H7 (cell line): ENCODE measurements at places on chromosomes 16 and 17. TPM values are rescaled to one million over a fixed set of nuclear protein-coding genes. Genes with fewer than 3 reads are reported as not detected.

GRCh38 chr17:72976971-72977770, 115.3 kb downstream of the SLC39A11 start:
- no peak for DNase-seq

GRCh38 chr17:39051001-39051585, 83.9 kb upstream of the FBXO47 start:
- no peak for DNase-seq

- DNase-seq, result no peak
Observed at GRCh38 chr17:64972611-64973010, 53.3 kb upstream of the LRRC37A3 start.

DNA sequence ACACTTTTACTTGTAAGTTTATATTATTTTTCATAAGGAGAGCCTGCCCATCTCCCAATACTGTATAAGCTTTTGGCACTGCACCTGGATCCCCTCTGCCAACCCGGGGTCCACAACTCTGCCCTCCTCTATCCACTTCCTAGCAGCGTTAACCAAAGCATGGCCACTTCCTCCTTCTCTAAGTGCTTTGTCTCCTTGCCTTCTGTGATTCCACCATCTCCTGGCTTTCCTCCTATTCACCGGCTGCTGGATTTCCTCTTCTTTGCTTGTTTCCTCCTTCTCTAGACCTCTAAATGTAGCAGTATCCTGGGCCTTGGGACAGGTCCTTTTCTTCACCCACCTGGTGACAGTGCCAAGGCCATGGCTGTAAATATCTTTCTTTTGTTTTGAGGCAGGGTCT, 20.0 kb upstream of the WFIKKN2 start:
- DNase-seq, result no peak

GRCh38 chr17:39081851-39082250, 69.6 kb downstream of the PLXDC1 start:
- no peak for DNase-seq

DNA sequence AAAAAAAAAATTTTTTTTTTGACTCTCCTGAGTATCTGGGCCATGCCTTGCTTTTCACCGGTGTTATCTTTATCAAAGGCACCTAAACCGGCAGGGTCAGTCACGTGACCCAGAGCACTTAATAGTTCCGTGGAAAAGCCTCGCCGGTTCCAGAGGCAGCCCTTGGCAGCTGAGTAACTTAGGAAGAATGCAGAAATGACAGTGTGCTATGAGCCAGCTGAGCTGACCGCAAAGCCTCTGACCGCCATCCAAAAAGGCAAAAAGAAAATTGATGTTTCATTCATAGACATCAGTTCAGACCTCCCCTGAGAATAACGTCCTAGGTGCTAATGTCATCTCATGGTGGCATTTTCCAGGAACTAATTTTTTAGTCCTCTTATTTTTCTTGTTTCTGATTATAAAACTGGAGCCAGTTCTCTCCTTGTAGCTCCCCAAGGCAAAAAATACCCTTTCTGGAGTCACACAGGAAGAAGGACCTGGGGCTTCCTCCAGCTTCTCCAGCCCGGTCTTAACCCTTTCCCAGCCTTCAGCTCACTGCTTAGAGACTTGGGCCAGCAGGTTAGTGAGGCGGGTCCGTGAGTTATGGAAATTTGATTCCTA, 122.6 kb downstream of the SOCS1 start:
- no peak for DNase-seq

DNA sequence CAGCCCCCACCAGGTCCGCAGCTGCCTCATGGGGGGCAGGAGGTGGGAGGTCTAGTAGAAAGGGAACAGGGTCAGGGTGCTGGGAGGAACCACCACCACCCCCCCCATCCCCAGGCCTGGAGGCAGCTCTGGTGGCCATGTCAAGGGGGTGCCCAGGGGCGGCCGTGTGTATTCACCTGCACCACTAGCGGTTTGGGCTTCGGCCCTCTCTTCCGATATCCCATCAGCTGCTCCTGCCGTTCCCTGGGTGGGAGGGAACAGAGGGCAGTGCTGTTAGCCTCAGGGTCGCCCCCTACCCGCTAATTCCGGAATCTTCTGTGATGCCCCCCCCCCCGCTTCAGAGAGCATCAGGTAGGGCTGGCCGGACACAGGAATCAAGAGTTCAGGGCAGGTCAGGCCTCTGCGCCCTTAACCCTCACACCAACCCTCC, 3.8 kb downstream of the CBX4 start:
- DNase-seq, result peak; percentile 87

DNA sequence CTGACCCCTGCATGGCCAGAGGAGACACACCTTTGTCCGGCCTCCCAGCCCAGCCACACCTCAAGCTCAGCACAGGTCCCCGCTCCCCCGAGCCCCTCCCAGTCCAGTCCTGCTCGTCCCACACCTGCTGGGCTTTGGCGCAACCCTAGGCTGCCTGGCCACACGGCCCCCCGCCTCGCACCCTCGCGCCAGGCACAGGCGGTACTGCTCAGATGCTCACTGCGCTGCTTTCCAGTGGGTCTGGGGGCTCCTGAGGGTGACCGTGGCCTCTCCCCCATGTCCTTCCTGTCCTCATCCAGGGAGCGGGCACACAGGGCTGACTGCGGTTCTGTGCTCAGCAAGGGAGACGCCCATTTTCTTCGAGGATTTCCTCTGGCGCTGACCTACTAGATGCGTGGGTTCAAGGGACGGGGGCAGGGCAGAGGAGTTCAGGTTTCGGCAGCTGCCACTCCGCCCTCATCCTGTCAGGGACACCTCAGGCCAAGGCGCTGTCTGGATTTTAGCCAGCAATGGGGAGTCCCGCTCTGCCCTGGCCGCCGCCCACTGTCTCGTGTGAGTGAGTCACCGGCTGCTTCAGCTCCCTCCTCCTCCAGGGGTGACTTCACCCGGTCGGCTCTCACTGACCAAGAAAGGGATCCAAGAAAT, 118.0 kb upstream of the ZNF469 start:
- DNase-seq, result peak; percentile 71

DNA sequence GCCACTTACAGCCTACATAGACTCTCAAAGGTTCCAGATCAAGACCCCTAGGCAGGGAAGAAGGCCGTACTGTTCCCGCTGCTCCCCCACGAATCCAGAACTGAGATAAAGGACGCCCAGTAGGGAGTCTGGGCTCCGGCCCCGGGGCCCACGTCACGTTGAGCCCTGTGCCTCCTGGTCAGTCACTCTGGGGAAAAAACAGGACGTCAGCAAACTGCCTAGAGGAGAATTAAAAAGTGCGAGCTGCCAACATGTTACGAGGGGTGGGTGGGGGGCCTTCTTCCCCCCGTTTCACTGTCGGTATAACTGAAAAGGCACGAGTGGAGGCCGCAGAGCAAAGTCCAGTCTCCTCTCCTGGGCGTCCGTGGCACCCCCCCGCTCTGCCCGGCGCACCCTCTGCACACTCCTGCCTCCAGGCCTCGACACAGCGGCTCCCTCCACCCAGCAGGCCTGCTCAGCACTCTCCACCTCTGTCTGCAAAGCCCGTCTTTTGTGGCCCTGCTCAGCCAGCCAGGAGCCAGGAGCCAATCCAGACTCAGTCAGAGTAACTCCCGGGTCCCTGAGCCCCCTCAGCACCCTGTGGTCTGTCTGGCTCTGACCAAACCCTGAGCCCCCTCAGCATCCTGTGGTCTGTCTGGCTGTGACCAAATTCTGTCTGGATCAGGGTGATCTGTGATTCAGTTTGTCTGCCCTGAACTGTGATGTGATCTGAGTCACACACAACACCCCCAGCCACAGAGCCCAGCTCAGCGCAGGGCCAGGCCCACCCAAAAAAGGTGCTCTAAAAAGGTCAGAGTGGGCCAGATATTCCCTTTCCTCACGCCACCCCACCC, 6.2 kb downstream of the ITGAE start:
- DNase-seq, result peak; percentile 70

DNA sequence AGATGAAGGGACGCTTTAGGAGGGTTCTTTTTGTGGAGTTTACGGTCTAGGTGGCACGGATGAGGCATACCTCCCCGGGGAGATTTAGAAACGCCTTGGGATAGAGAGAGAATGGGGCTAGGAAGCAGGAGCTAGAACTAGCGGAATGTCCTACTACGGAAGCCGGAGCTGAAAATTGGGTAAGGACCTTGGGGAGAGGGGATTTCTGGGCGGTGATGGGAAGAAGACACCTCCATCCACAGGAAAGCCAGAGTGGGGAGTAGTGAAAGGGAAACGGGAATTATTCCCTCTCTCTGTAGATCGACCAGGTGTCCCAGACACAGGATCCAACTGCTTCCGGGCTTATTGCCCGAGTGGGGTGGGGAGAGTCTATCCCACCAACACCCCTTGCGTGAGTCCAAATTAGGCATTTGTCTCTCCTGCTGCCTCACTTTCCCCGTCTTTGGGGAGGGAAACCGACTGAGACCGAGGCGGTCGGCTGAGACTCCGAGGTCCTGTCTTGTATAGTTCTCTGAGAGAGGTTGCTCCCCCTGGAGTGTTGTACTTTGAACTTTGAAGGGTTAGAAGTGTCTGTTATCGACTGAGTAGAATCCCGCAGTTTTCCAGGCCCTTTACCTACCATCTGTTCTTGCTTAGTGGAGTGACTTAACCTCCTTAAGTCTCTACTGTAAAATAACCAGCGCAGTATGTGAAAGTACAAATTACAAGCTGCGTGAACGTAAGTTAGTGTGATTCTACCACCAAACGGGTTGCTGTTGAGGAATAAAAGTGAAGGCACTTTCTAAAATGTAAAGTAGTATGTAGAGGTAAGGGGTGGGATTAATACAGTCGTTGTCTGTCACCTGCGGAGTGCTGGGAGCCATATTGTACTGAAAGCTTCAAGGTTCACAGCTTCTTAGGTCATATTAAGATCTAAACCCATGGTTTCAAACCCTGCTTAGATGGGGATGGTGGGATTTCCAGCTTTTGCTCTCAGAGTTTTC, 1.0 kb downstream of the RSPRY1 start:
- peak; percentile 45 for DNase-seq

DNA sequence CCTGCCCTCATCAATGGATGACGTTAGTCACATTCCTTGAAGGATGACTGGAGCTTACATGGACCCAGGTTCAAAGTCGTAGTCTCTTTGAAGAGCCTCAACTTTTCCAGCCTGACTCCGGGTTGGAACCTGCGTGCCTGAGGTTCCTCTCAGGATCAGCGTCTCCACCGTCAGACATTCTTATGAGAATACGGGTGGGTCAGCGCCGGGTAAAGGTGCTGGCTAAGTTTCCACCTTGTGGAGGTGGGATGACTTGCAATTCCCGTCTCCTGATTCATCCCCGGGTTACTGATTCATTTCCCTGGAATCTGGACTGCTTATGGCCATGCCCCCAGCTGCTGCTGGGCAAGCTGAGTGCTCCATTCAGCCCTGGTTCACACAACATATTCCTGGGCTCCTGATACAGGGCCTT, 38.9 kb upstream of the CMIP start:
- DNase-seq, result peak; percentile 77

DNA sequence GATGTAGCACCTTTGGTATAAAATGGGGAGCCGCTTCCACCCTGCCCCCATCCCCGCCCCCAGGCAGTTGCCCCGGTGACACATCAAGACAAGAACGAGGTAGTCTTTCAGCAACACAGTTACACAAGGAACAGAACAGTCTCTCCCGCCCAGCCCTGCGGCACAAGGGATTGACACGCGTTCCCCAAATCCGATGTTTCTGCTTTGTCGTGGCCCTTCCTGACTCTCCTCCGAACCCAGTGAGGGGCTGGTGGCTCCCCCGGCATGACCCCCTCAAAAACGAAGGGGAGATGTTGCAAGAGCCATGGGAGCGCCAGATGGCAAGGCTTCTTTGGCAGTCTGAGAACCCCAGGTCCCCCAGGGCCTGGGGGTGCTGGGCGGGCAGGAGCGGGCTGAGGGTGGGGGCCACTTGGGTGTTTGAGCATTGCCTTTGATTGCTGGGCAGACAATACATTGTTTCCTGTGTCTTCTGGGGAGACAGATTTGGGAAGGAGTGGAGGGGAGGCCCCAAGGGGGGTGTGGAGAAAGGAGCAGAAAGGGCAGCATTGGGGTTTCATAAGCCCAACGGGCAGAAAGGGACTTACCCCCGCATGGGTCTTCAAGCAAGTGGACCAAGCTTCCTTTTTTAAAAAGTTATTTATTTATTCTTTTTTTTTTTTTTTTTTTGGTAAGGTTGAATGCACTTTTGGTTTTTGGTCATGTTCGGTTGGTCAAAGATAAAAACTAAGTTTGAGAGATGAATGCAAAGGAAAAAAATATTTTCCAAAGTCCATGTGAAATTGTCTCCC, 16.6 kb downstream of the COL1A1 start:
- peak; percentile 80 for DNase-seq

- no peak for DNase-seq
Observed at GRCh38 chr17:27825459-27825858, 25.1 kb upstream of the NOS2 start.

GRCh38 chr17:44004761-44005526, 522 bp downstream of the NAGS start:
- peak; percentile 79 for DNase-seq

DNA sequence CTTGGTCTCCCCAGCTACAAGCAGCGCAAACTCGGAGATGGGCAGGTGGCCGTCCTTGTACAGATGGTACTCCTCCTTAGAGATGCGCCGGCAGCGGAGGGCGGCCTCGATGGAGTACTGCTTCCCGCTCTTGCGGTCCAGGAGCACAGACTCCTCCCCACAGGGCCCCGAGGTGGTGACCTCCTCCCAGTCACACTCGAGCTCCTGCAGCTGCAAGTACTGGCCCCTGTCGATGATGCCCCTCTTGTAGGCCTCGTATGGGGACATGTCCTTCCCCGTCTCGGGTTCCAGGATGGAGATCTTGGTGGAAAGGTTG, 7.2 kb downstream of the CDK3 start:
- no peak for DNase-seq

GRCh38 chr16:76193906-76194615, 83.1 kb upstream of the CNTNAP4 start:
- DNase-seq, result no peak

- DNase-seq, result peak; percentile 57
Observed at GRCh38 chr16:1299012-1299867, 10.2 kb upstream of the UBE2I start.

DNA sequence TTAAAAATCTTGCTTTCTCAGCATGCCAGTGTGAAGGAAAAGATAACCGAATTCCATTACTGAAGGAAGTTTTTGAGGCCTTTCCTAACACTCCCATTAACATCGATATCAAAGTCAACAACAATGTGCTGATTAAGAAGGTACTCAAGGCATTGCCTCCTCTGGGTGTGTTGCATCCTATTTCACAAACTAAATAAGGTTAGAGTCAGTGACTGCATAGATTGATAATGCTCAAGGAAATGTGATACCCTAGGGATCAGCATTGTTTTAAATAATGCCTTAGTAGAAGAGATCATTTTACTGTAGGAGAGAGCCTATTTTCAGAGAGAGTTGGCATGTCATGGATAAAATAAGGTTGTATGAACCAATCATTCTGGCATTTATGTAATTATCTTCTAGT, 36.8 kb downstream of the GDPD1 start:
- DNase-seq, result no peak

GRCh38 chr16:49058382-49058781, 223.3 kb downstream of the CBLN1 start:
- no peak for DNase-seq

GRCh38 chr16:19850131-19850817, 34.4 kb downstream of the GPRC5B start:
- no peak for DNase-seq

LHX1 gene
- 14.2 and 23.1 TPM in 2 replicates for total RNA-seq

LRRC37A3 gene
- total RNA-seq, result 3.5 and 5.7 TPM in 2 replicates

NLRP1 gene
- 2.5 and 3.2 TPM in 2 replicates for total RNA-seq

GLOD4 gene
- total RNA-seq, result 55.9 and 60.8 TPM in 2 replicates

SHCBP1 gene
- 10.0 and 13.4 TPM in 2 replicates for total RNA-seq

CDR2L gene
- 23.5 and 25.9 TPM in 2 replicates for total RNA-seq

TBX2 gene
- not detected in 2 replicates for total RNA-seq

TMEM238L gene
- total RNA-seq, result not detected in 2 replicates

SPNS3 gene
- total RNA-seq, result 0.52 TPM in 1 of 2 replicates, not detected in the other

KRTAP1-5 gene
- total RNA-seq, result not detected in 2 replicates

UNKL gene
- total RNA-seq, result 22.0 and 24.3 TPM in 2 replicates
